NCI-H774 (cell line): ENCODE measurements at places on chromosomes 1 and 21.

- no peak for DNase-seq
Measured at GRCh38 chr1:66397192-66397591, 136.8 kb upstream of the SGIP1 start.

GRCh38 chr1:26097696-26098095 is 13.9 kb upstream of the PDIK1L start:
- DNase-seq = no peak

DNA sequence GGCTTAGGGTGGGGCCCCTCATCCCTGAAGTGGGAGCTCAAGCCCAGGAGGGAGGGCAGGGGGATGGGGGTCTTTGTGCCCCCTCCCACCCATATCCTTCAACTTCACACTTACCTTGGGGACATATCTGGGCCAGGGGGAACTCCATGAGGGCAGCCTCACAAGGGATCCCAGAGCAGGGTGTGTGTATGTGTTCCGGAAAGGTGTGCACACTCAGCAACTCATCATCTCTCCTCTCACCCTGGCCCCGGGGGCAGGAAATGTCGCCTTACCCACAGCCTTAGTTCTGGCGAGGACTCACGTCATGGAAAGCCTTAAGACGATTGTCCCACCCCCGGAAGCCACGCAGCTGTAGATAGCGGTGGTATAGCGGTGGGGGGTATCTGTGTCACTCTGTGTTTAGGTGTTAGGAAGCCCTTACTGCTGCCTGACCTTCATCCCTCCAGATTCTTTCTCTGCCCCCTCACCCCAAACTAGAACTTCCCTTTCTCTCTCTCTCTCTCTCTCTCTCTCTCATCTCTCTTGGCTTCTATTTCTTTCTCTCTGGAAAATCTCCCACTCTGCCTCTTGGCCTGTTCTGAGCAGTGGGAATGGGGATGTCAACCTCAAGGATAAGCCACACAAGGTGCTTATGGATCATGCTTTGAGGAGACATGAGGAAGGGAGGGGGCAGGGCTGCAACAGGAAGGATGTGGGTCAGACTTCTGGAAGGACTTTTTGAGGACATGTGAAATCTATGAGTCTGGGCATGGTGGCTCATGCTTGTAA is at the start of gene SH2D2A:
SH2D2A (minus strand) TSS at position 288 of the 768 bp plus-strand sequence; CDS start at position 148, 140 bp downstream.
- DNase-seq = no peak

- DNase-seq = peak; percentile 95
Measured at GRCh38 chr1:163055531-163055930, 13.6 kb upstream of the RGS4 start.

DNA sequence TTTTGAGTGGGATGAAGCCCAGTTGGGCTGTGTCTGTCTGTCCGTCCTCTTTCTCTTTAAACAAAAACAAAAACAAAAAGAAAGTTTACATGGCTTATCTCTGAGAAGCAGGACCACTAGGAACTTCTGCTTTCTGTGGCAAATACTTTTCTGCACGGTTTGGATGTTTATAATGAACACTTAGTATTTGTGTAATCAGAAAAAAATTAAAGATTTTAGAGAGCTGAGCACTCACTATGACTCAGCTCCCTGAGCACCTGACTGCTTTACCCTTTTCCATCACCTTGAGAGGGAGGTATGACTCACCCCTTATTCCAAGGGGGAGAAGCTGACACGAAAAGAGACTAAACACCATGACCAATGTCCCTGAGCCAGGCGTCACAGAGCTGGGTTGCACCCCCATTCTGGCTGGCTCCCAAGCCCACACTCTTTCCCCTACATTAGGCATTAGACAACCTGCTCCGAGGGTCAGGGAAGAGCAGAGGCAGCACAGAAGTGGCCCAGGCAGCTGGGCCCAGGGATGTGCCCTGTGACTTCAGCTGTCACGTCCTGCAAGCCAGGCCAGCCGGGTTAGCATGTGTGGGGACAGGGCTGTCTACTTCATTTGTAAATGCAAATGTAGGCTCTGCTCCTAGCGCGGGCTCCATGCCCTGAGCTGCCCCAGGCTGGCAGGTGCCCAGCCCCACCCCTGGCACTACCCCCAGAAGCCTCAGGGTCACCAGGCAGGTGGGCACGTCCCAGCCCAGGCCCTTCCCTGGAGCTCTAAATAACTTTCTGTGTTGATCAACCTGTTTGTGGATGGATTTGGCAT is 30.4 kb downstream of the RAP1GAP start:
- no peak for DNase-seq
